ENCODE measurements at places on chromosomes 3 and 15.

GRCh38 chr15:74982183-74982582 lies 13.2 kb upstream of the SCAMP5 start:
- DNase-seq: no peak

DNA sequence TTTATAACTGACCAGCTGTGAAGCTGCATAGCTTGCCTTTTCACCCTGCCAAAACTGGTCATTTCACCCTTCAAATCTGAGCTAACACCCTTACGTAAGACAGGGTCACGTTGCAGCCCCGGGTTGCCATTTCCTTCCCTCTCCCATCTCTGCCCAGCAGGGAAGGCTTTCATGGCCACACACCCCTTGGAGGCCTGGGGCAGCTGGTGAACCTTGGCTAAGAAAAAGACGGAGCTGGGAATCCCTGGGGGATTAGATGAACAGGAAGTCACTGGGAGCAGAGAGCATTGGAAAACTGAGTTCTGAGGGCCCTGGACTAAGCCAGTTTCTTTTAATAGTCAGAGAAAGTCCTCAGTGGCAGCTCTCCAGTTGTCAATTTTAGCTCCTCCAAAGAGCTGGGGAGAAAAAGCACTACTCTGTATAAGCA lies 67.8 kb downstream of the TTC23 start:
- DNase-seq: no peak

DNA sequence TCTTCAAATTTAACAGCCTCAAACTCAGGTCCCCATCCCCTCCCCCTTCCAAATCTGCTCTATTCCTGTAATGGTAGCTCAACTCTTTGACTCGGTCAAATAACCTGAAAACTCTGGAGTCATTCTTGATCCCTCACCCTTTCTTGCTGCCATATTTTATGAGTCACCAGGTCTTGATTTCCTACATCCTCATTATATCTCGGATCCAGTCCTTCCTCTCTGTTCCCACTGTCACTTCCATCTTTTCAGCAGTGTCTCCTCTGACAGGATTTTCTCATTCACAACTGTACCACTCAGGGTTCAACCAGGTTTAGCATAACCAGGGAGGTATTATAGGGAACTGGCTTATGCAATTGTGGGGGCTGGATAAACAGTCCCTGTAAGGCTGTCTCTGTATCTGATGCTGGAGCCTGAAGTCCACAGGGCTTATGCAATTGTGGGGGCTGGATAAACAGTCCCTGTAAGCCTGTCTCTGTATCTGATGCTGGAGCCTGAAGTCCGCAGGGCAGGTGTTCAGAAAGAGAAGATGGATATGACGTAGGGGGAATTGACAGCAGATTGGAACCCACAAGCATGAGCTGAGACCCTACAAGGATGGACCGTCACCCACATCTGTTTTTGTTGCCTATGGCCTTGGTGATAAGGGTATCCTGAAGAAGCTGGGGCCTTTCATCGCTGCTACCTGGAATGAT lies 9.1 kb upstream of the FETUB start:
- no peak for DNase-seq

DNA sequence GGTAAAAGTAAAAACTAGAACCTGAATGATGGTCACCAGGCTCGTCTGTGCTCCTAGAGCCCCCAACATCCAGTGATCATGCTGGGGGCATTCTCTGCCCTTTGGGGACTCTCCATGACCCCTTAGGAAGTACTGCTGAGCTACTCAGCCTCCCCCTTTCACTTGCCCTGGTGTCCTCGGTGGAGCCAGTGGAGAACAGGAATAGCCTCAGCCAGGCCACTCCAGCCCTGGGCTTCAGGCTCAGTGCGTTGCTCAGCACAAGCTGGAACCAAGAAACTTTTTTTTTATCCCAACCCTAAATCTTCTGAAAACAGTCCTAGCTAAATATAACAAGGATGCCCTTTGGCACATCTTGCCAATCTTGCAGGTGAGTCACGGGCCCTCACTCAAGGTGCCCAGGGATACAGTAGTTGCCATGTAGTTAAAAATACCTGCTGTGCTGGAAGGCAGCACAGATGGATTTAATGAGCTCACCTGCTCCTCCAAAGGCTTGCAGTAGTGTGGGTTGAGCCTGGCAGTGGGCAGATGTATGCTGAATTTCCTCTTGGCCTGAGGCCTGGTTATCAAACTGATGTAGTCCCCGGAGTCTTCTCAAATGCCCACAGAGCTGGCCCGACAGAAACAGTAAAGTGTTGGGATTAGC lies 46.9 kb upstream of the TMEM158 start:
- peak; percentile 18 for DNase-seq

GRCh38 chr3:20254268-20255117 lies 68.5 kb upstream of the SGO1 start:
- peak; percentile 9 for DNase-seq

DNA sequence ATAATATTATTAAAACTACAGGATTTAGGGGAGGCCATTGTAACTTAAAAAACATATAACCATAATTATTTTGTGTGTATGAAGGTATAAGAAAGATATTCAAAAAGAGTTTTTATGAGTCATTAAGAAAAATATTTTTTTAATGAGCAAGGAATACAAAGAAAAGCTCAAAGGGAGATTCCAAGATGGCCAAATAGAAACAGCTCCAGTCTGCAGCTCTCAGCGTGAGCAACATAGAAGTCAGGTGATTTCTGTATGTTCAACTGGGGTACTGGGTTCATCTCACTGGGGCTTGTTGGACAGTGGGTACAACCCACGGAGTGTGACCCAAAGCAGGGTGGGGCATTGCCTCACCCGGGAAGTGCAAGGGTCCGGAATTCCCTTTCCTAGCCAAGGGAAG lies 336.1 kb downstream of the TBL1XR1 start:
- no peak for DNase-seq

DNA sequence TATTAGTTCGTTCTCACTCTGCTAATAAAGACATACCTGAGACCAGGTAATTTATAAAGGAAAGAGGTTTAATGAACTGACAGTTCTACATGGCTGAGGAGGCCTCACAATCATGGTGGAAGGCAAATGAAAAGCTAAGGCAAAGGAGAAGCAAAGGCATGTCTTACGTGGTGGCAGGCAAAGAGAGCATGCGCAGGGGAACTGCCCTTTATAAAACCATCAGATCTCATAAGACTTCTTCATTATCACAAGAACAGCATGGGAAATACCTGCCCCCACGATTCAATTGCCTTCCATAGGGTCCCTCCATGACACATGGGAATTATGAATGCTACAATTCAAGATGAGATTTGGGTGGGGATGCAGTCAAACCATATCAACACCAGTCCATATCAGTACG lies 133.5 kb downstream of the ZNF621 start:
- DNase-seq: no peak

GRCh38 chr3:62874711-62875557 lies at the start of gene CADPS:
TSS of gene CADPS (minus strand) at chr3:62875416. CDS start at chr3:62875029, 387 bp downstream.
- no peak for DNase-seq

DNA sequence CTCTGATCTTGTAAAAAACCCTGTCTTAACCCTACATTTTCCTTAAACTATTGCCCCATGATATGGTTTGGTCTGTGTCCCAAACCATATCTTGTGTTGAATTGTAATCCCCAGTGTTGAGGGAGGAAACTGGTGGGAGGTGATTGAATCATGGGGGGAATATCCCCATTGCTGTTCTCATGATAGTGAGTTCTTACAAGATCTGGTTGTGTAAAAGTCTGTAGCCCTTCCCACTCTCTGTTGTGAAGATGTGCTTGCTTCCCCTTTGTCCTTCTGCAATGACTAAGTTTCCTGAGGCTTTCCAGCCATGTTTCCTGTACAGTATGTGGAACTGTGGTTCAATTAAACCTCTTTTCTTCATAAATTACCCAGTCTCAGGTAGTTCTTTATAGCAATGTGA lies 881.4 kb downstream of the DIPK2A start:
- DNase-seq: no peak

- no peak for DNase-seq
Observed at GRCh38 chr3:38331257-38332022, 15.1 kb upstream of the XYLB start.

DNA sequence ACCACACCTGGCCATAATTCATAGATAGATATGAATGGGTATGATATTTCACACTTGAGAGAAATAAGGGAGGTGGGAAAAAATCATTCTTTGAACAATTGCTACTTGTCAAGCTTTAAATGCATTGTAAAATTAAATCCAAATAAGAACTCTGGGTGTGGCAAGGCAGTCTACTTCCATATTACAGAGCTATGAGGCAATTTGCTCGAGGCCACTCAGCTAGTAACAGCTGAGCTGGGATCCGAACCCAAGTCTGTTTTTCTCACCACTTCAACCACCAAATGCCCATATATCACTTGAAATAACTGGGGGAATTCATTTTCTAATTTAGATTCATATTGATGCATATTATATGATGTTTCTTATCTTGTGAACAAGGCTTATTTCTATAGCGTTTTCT lies 482.2 kb upstream of the ADAMTS9 start:
- DNase-seq: no peak

- no peak for DNase-seq
Observed at GRCh38 chr3:99570061-99570460, 68.3 kb upstream of the COL8A1 start.

DNA sequence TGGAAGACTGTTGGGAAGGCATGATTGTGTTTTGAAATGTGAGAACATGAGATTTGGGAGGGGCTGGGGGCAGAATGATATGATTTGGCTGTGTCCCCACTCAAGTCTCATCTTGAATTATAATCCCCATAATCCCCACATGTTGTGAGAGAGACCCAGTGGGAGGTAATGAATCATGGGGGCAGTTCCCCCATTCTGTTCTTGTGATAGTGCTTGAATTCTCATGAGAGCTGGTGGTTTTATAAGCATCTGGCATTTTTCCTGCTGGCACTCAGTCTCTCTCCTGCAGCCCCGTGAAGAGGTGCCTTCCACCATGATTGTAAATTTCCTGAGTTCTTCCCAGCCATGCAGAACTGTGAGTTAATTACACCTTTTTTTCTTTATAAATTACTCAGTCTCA lies 430.5 kb downstream of the OTOL1 start:
- DNase-seq: no peak

DNA sequence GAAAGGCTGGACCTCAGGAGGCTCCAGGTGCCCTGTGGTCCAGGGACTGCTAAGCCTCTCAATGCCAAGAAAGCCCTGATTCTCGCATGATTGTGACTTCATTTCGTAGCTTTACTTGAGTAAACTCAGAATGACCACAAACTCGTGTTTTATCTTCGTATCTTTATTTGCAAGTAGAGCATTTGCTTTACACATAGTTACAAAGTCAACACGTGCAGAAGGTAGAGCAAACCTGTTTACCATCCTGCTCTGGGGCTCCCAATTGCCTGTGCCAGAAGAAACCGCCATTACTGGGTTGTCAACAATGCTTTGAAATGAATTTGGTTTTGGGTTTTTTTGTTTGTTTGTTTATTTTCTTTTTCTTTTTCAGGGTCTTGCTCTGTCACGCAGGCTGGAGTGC lies 5.8 kb upstream of the MESP1 start:
- no peak for DNase-seq

DNA sequence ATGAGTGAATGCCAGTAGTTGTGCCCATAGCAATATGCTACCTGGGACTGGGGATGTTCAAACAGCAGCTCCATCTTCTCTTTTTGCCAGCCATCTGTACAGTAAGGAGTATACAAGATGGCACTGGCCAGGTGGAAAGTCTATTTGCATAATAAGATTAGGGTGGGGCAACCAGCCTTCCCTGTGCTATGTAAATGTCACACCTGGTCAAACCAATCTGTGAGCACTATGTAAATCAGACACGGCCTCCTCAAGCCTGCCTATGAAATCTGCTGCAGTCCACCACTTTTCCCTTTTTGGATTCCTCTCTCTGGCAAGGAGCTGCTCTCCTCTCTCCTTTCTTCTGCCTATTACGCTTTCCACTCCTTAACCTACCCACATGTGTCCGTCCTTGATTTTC lies 53.0 kb downstream of the C3orf80 start:
- DNase-seq: no peak

GRCh38 chr3:194987571-194988494 lies 283.1 kb downstream of the XXYLT1 start:
- no peak for DNase-seq

DNA sequence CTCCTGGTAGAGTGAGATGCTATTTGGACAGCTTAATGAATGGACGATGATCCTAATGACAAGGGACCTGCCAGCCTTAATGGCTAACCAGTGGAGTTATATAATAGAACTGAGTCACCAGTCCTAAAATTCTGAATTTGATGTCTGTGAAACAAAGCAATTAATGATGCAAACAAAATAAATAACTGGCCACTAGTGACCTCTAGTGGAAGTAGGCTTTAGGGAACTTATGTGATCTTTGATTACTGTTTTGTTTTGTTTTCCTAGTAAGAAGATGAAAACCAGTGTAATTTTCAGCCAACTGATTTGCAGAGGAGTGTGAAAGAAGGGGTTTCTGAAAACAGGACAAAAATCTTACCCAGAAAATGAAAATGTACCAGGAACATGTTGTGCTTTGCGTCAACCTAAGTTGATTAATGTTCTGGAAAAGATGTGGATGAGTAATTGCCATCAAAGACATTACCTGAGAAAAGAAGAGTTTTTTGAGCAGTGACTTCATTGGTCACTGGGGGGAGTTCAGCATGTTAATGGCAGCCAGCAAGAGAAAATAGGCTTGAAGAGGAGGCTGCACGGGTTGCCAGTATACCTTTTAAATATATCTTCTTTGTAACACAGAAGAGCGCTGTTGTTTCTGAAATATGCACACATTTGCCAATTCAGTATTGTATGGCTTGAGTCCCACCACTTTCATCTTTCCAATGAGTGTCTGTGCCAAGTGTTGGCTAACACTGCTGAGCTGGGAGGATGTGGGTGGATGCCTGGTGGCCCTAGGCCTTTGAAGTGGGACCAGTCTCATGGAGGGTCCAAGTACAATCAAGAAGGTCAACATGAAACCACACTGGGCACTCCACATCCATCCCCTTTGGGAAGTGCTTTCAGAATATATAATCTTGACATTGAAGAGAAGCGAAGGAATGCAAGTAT lies 9.3 kb downstream of the VEPH1 start:
- DNase-seq: peak; percentile 57

DNA sequence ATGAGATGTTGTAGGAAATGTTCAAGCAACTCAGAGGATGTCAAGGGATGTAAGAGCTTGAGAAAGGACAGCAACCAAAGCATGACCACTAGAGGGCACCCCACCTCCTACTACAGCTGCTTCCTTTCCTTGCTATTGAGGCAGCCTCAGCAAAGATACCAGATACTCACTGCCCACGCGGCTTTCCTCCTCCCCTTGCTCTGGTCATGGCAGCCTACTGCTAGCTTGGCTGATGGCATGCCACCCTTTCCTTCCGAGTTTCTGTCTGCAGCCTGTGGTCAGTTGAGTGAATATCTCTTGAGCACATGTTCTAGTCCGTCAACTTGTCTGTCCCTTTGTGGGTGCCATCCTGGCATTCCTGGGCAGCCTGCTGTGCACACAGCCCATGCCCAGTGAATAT lies 4.4 kb upstream of the CXCR6 start:
- peak; percentile 86 for DNase-seq

GRCh38 chr3:78937475-78937874 lies 830.3 kb downstream of the ROBO1 start:
- no peak for DNase-seq

- DNase-seq: no peak
Observed at GRCh38 chr15:39593656-39594445, 13.0 kb downstream of the THBS1 start.

GRCh38 chr3:195441992-195442572 lies 738 bp downstream of the ACAP2 start:
- peak; percentile 72 for DNase-seq
